ENCODE measurements at places on chromosomes 7 and 10. TPM values are rescaled to one million over a fixed set of nuclear protein-coding genes. Genes with fewer than 3 reads are reported as not detected.

DNA sequence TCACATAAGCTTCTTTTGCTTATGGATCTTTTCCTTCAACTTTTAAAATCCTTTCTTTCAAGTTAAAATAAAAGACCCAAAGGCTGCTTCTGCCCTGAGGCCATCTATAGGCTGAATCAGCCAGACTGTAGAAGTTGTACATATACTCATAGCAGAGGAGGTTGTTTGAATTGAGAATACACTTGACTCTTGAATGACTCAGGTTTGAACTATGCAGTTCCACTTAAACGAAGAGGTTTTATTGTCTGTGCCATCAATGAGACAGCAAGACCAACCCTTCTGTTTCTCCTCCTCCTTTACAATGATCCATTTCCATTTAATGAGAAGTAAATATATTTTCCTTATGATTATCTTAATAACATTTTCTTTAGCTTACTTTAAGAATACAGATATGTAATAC, 5.8 kb downstream of the ZNF365 start:
- H3K27me3 ChIP-seq = no peaks in the 10 kb centered on the region
- no peak overlapping the region for H3K27ac ChIP-seq

- no peaks in the 10 kb centered on the region for H3K4me1 ChIP-seq
- no peak overlapping the region for H3K4me3 ChIP-seq
- H3K27ac ChIP-seq = no peak overlapping the region
- no peak for DNase-seq
- H3K27me3 ChIP-seq = no peaks in the 10 kb centered on the region
- H3K36me3 ChIP-seq = no peaks in the 10 kb centered on the region
Measured at GRCh38 chr7:80770061-80770460, 131.6 kb downstream of the CD36 start.

DNA sequence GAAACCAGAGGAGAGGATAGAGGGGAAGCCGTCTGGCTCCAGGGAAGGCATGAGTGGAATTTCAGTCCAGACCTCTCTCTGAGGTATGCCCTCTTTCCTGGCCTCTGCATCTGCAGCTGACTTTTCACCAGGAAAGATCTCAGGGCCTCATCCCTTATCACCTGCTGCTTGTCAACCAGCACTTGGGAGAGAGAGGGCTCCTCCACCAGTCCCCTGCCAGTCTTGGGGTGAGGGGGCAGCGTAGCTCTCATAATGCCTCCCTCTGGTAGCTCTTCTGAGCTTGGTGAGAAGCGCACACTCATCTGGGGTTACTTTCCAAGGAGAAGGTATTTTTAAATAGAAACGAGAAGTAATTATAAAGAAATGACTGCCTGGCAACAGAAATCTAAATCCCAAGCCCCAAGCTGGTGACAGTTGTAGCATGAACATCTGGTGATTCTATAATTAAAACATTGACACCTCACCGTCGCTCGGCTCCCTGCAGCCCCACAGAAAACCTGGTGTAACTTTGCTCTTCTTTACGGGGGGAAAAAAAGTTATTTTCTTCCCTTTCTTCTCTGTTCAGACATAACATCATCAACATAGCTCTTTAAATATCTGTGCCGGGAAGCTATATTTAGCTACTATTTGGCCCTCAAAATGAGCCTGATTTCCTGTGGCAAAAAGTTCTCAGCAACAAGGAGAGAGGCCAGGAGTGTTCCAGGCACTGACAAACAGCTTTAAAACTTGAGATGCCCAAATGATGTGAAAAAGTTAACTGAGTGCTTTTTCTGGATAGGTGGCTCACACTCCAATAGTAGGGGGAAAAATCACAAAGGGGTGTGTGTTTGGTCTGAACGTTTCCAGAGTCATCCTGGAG, 26.9 kb downstream of the HIP1 start:
- DNase-seq = no peak
- peak overlapping the region; percentile 58 for H3K27ac ChIP-seq
- H3K4me1 ChIP-seq = peaks cover 15% of the 10 kb centered on the region
- H3K4me3 ChIP-seq = no peak overlapping the region
- H3K36me3 ChIP-seq = no peaks in the 10 kb centered on the region
- H3K27me3 ChIP-seq = no peaks in the 10 kb centered on the region

Gene FAM25A
- not detected for total RNA-seq
